ENCODE measurements at places on chromosomes 6 and 20.

- DNase-seq = no peak
Observed at GRCh38 chr6:166109608-166110007, 58.0 kb downstream of the TBXT start.

- DNase-seq = peak; percentile 77
Observed at GRCh38 chr6:128493877-128494276, 26.5 kb downstream of the PTPRK start.

DNA sequence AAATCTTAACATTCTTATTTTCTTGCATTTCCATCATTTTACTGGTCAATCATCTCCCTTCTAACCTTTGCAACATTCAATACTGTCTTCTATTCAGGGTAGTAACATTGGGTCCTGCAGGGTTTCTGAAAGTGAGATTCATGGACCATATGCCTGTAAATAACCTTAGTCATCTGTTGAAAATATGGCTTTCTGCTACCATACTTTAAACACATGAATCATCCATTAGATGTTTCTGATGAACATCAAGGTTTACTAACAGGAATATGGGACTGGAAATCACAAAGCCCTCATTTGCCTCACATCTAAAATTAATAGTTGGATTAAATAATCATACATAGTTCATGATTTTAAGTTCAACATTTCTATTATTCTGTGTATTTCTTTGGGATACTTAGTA is 475.9 kb upstream of the MARCKS start:
- DNase-seq = no peak

DNA sequence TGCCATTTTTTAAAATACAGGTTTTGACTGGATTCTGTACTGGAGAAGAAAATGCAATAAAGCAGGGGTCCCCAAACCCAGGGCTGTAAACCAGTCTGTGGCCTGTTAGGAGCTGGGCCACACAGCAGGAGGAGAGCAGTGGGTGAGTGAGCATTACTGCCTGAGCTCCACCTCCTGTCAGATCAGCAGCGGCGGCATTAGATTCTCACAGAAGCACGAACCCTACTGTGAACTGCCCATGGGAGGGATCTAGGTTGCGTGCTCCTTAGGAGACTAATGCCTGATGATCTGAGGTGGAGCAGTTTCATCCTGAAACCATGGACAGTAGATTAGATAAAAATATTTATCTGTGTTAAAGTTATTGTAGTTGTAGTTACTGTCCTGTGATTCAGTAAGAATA is 21.1 kb upstream of the FBXO9 start:
- peak; percentile 64 for DNase-seq

DNA sequence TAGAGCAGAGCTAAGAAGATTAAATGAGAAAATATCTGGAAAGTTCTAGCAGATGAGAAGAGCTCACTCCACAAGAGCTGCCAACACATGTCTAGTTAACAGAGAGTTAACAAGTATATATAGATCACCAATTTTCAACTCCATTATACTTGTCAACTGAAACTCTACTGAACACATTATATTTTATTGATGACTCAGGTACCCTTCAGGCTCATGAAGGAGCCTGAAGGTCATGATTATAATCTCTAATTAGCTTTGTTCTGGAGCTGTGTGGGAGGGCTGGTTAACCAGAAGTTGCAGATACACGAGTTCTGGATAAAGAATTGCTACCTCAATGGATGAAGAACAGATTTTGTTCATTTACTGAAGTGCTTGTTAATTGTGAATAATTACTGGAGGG is 42.1 kb upstream of the PTPRT start:
- DNase-seq = no peak

DNA sequence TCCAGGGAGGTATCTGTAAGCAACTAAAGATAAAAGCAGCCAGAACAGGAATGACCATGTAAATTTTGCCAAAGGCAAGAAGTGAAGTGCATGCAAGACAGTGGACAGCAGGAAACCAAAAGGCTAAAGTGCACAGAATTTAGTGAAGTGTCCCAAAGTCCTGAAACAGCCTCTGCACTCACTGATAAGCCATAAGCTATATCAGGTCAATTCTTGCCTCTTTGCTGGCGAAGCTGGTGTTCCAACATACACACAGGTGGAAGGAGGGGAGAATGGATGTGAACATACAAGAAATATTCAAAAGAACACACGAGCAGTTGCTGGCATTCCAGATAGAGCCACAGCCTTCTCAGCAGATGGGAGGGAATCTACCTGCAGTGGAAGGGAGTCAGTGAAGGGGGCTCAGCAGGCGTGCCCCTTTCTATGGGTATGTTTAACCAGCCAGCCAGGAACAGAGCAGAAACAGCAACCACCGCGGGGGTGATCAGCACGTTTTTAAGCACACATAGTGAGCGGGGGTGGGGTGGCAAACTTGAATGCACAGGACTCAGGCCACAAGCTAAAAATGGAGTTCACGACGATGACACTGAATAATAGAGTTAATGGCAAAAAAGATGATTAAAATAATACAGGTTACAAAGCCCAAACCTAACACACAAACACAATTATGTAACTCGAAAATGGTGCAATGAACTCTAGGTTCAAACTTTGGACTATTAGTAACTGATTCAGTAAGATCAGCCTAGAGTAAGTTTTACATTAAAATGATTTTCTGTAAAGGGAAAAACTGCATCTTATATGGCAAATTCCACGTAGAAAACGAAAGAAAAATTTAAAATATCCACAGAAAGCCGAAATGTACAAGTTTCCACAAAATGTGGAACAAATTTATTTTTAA is 1.2 kb downstream of the ECI2 start:
- peak; percentile 23 for DNase-seq

- no peak for DNase-seq
Observed at GRCh38 chr6:126531840-126532239, 191.9 kb downstream of the CENPW start.

GRCh38 chr6:83890520-83890919 is 31.0 kb downstream of the CYB5R4 start:
- no peak for DNase-seq

DNA sequence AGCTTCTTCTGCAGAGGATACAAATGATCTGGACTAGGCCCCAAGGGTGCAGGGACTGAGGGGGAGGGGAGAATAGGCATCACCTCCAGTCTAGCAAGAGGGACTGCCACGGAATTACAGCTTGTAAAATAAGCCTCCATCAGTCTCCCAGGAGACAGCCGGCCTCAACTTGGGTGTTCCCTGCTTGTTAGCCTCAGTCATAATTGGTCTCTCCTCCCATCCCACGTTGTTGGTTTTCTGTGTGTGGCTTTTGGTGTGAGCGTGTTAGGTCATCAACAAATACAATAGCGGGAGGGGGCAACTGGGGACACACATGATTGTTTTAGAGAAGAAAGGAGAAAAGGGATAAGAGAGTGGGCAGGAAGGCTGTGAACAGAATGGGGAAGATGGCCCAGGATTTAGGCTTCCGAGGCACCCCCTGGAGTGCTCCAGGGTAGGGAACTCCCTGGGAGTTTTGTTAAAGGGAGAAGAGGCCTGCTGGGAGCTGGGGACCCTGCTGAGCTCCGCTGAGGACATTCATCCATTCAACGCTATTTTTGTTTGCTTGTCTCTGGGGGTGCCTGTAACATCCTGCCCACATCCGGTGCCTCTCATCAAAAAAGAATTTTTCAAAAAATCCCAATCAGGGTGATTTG is 9.2 kb downstream of the FOXA2 start:
- no peak for DNase-seq

- no peak for DNase-seq
Observed at GRCh38 chr20:51738877-51739447, 29.2 kb downstream of the ATP9A start.

DNA sequence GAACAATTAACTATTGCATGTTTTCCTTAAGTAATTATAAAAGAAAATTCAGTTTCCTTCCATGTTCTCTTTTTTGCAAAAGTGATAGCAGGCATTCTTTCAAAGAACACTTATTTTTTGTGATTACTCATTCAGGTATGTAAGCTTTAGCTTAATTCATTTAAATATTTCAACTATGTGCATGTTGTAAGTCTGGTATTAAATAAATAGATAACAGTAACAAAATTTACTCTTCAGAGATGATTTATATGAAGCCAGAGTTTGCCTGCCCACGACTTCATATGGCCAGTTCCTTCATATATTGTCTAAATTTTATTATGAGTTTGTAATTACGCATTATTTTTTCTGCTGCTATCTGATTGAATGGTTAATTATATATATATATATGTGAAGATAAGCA is 110.9 kb downstream of the ADGRG6 start:
- DNase-seq = no peak

DNA sequence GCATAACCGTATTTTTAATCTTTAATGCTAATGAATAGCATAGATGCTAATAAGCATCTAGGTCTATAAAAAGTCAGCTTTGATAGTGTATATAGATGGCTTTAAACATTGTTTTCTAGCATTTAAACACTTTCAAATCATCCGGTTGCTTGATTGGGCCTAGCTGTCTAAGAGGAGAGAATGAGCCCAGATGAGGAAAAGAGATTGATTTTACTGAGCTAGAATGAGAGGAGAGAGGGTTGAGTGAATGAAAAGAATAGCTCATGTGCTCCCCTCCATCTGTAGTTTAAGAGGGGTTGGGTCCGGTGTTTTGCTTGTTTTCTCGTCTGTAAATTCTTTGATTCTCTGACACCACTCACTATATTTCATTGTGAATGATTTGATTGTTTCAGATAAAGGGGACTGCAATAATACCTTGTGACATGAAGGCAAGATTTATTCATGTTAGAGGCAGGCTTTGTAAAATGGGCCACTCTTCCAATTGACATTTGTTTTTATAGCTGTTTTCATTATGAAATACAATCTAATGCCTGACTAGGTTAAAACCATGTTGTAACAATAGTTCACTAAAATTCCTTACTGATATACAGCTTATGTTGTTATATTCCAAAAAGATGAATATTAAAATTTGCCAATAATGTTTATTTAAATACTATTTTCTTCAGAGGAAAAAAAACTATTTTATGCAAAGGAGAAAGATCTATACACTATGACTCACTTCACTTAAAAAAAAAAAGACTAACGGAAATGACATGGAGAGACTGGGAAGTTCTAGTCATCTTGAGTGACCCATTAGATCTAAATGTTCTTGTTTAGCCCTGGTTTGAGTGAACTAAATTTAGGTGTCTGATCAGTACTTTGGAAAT is 3.2 kb downstream of the PTPN1 start:
- peak; percentile 31 for DNase-seq

DNA sequence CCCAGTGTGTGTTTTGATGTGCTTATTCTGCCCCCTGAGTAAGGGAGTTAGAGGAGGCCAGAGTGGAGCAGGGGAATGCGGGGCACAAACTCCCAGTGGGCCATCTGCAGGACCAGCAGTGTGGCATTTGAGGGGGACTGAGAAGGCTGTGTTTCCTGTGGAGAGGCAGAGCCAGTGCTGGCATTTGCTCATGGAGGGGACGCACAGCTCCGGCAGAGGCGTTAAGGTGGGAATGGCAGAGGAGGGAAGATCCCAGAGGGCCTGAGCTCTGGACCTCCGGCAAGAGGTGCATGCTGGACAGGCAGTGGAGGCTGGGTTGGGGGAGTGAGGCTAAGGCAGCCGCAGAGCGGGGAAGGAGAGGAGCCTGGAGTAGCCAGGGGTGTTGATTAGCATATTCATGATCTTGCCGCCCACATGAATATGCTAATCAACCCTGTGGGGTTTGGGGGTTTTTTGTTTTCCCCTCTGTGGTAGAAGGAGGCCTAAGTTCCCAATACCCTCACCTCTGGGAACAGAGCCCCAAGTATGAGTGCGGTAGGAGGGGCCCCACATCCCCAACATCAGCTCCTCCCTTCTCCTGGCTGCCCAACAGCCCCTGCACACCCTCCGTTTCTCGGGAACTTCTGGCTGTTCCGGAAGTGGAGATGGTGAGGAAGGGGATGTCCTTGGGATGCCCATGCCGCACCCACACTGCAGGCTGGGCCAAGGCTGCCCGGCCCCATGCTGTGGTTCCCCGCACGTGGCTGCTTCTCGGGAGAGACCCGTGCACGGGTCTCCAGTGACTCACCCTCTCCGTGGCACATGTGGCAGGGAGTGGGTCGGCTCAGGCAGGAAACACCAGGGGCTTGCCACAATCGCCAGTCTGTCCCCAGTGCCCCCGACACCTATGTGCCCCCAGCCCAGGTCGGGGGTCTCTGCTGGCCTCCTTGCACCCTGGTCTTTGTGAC is 33.8 kb downstream of the DLGAP4 start:
- no peak for DNase-seq

DNA sequence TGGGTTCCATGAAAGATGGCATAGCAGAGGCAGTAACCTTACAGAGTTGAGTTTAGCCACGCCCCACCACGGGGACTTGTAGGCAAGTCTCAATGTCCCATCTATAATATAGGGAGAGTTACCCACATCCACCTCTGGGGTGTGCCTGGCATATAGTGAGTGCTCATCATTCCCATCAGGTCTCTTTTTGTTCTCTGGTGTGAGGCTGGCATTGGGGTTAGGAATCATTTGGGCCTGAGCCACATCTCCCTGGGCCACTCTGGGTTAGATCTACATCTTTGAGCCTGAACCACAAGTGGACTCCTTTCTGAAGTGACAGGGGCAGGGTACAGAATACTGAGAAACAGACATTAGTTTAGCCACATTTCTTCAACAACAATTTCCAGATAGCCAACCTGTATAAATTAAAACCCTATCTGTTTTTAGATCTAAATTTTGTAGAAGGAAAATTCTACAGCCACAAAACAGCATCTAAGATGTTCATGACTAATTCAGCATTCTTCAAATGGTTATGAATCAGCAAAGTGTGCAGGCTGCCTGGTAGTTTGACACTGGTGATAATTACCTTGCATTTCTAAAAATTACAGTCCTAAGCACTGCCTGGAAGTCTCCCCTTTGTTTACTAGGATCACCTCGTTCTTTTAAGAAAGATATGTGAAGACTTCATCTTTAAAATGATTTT is 20.1 kb downstream of the RNF24 start:
- DNase-seq = peak; percentile 26

DNA sequence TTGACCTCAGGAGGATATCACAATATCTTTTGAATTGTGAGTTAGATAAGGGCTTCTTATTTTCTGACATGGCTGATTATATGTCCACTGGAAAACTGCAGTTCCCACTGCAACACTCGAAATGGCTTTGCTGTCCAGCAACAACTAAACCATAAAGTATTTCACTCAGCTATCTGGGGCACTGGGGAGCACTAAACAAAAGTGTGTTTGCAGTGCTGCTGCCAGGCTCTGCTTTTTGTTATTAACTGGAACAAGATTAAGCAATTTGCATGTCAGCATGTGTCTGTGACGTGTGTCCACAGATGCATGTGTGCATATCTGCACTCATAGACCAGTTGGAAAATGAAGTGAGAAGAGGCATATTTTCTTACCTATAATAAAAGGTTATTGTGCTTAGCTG is 107.8 kb upstream of the CCN2 start:
- DNase-seq = no peak

DNA sequence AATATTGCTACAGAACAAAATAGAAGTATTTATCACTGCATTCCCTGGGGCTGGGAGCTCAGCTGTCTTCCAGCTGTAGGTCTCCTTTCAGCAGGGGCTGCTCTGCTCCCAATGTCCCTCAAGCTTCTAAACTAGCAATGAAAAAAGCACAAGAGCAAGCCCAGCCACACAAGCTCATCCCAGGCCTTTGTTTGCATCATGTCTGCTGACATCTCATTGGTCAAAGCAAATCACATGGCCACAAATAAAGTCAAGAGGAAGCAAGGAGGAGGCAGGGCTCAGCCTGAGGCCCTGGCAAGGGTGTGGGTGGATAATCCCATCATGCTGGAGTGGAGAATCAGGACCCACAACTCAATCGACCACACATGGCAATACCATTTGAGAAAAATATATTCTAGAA is 2.2 kb upstream of the BFSP1 start:
- peak; percentile 29 for DNase-seq
